ENCODE measurements at places on chromosomes 5 and 9.

GRCh38 chr5:54835647-54836046, 149.7 kb downstream of the ESM1 start:
- no peak for DNase-seq

DNA sequence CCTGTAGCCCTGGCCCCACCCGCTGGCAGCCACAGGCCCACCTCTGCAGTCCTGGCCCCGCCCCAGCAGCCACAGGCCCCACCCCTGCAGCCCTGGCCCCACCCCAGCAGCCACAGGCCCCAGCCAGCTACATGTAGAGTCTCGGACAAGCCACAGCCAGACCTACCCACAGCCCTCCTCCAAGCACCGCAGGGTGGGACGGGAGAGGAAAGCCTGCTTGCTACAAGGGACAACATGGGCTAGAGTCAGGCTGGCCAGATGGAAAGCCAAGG, 49.5 kb upstream of the SARDH start:
- no peak for DNase-seq

GRCh38 chr9:13911473-13911872, 402.5 kb downstream of the NFIB start:
- no peak for DNase-seq

GRCh38 chr5:166369346-166369745, 1922.1 kb upstream of the WWC1 start:
- DNase-seq, result no peak

DNA sequence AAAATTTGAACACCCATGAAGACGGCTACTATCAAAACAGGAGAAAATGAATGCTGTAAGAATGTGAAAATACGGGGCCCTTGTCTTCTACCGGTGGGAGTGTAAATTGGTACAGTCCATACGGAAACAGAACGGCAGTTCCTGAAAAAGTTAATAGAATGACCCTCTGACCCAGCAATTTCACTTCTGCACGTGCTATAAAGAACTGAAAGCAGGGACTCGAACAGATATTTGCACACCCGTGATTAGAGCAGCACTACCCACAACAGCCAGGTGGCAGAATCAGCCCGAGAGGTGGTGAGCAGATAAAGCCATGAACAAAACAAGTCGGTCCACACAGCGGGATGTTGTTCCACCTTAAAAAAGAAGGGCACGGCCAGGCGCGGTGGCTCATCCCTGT, 22.6 kb upstream of the SLC12A7 start:
- DNase-seq, result no peak

- no peak for DNase-seq
These were observed 129.3 kb downstream of the EFNA5 start for GRCh38 chr5:107541400-107541799.

DNA sequence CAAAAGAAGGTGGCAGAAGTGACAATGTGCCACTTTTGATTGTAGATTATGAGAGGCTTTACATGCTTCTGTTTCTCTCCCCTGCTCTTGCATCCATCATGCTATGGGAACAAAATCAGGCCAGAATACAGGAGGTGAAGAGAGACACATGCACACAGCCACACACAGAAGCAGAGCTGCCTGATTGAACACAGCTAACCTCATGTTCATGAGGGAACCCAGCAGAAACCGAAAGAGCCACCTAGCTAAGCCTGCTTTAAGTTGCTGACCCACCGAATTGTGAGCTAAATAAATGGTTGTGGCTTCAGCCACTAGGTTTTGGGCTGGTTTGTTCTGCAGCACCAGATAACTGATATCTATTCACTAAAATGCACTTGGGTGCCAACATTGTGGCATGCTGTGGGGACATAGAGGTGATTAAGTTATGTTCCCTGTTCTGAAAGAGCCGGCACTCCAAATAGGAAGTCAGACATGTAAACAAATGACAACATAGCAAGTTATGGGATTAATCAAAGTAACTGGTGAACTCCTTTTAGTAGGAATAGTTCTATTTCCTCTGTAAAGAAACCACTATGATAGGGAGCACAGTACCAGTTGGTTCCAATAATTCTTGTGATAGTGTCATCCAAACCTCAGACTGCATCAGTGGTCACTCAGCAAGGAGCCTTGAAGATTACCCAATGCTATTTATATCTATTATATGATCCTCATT, 93.6 kb upstream of the TNC start:
- no peak for DNase-seq

GRCh38 chr5:448766-449090, 5.8 kb downstream of the EXOC3 start:
- DNase-seq, result no peak

DNA sequence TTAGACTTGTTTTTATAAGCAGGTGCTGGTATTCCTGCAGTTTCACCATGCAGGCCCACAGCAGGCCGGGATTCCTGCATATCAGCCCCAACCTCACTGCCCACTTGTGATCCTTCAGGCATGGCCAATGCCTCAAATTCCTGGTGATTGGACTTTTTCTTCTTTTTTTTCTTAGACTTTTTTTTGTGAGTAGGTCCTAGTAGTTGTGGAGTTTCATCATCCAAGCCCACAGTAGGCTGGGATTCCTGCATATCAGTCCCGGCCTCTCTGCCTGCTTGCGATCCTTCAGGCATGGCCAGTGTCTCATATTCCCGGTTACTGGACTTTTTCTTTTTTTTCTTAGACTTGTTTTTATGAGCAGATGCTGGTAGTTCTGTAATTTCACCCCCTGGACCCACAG, 4.8 kb downstream of the TTF1 start:
- no peak for DNase-seq

GRCh38 chr5:125251703-125252102, 505.3 kb upstream of the ZNF608 start:
- DNase-seq, result no peak

- DNase-seq, result peak; percentile 45
These were observed 67.5 kb upstream of the CKMT2 start for GRCh38 chr5:81165493-81166119.

DNA sequence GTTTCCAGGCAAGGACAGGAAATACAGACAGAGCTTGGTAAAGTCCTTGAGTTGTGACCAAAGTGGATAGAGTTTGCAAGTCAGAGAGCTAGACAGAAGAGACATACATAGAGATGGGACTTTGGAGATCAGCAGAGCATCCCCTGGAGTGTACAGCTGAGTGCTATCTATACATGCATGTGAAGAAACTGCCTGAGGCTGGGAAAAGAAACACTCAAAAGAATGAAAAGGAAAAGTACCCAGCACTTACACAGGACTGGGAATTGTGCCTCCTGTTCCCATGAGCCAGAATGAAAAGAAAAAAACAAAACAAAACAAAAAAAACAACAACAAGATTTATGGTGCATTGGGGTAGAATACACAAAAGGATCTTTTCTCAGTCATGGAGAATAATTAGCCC, 606.4 kb downstream of the ZNF608 start:
- no peak for DNase-seq

DNA sequence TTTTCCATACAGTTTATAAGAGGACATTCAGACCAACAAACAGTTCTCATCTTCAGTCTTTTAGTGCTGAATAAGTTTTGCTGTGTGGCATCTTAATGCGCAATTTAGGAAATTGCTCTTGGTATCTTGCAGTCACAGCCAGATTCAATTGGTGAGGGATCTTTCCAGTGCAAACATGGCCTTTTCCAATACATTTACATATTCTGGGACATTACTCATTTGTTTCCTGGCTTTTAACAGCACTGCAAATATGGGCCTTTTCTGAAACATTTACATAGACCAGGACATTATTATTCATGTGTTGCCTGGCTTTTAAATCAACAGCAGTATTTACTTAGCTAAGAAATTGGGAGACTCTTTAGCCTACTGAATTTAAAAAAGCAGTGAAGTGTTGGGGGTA, 22.7 kb downstream of the ANKRD33B start:
- no peak for DNase-seq

DNA sequence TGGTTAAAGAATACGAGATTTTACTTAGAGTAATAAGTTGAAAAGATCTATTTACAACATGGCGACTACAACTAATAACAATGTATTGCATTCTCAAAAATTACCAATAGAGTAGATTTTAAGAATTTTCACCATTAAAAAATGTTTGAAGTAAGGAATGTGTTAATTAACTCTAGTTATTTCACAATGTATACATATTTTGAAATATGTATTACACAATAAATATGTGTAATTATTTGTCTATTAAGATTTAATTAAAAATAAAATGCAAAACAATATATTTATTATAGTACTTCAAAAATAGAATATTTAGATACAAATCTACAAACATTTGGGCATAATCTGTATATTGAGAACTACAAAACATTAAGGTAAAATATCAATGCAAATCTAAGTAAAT, 1326.3 kb upstream of the CDH6 start:
- no peak for DNase-seq

DNA sequence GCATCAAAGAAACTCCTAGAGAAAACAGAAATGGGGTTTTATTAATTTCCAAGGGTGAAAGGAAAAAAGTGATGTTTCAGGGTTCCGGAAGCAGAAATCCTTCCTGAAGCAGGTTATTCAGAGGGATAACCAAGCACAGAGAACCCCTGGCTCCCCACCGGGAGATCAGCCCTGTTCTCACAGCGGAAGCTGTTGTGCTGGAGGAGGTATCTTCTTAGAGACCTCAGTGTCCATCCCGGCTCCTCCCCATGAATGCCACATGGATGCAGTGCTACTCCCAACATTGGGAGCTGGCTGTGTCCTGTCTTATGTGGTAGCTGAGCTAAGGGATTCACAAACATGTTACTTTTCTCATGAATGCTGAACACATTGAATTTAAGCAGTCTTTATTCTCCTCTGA, 80.9 kb upstream of the IRX2 start:
- DNase-seq, result no peak

DNA sequence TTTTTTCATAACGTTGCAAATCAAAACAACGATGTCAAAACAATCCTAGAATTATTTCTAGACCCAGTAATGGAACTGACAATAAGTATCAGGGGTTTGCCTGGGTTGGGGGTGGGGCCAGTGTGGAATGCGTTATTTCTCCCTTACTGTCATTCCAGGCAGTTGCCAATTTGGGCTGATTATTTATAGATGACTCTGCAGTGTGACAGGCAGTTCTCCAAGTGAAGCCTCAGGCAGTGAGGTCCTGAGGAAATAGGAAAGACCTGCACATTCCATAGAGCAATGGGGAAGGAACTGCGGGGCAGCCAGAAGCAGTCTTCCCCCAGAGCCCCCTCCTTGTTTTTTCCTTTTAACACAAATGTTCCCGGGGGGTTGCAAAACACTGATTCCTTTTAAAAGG, 179.0 kb downstream of the YTHDC2 start:
- DNase-seq, result no peak

GRCh38 chr5:170747357-170747756, 36.2 kb upstream of the GABRP start:
- no peak for DNase-seq

DNA sequence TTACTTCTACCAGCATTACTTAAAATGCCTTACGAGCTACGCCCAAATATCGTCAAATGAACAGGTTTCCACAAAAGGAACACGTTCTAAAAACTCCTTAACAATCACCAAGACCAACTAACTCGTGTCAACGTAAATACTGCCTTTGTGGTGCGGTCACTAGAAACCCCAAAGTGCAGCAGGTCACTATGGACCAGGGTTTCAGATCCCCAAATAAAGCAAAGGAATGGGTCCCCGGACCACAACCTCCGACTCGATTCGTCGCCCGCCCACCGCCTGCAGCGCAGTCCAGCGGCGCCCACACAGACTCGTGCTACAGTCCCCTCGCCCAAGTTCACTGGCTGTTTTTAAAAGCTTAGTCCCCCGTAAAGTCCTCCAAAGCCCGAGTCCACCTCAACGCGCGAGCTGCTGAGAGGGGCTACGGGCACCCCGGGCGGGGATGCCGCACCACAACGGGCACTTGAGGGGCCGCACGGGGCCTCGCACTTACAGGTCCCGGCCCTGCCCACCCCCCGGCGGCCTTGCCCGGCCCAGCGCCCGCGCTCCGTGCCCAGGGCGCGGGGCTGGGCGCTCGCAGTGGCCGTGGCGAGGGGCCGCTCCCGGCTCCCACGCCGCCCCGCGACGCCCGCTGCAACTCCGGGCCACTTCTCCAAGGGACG, 1.1 kb downstream of the NFIB start:
- no peak for DNase-seq

DNA sequence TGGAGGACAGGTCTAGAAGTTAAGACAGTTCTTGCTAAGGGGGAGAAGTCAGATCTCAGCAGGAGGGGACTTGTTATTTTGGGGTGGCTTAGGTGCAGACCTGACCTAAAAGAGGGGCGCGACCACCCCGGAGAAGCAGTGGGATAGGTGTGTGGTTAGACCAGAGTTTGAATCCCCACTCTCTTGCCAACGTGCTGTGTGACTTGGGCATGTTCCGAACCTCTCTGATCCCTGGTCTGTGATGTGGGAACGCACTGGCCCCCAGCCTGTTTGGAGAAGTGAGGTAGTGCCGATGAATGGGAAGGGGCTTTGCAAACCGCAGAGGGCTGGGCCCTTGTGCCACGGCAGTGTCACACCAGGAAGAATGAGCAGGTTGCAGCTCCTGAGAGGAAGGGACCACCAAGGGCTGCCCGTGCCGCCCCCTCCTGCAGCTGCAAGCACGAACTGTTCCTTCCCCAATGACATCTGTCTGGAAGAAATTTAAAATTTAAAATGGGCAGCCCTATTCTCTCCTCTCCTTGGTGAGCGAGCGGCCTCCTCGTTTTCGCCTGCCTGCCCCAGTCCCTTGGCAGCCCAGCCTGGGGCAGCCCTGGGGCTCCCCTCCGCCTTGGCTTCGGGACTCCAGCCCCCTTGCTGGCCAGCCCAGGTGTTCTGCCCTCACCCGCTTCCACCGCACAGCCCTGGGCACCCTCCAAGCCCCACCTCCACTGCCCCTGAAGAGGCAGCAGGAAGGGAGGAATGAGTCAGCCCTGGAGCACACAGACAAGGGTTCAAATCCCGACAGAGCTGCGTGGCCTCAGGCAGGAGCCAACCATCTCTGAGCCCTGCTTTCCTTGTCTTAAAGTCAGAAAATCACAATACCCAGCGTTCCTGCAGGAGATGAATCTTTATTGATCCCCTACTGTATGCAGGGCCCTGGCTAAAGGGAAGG, 1.6 kb downstream of the FIBCD1 start:
- no peak for DNase-seq

- DNase-seq, result no peak
These were observed 116.5 kb upstream of the FBXL7 start for GRCh38 chr5:15383469-15383868.

GRCh38 chr9:78351816-78352215, 54.9 kb downstream of the PSAT1 start:
- no peak for DNase-seq

GRCh38 chr9:91994422-91994821, 44.4 kb upstream of the ROR2 start:
- no peak for DNase-seq

DNA sequence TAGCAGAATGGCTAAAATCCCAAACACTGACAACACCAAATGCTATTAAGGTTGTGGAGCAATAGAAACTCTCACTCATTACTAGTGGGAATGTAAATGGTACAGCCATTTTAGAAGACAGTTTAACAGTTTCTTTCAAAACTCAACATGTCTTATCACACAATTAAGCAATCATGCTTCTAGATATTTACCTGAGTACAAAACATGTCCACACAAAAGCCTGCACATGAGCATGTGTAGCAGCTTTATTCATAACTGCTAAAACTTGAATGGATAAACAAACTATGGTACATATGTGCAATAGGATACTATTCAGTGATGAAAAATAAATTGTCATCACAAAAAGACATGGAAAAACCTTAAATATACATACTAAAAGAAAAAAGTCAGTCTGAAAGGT, 31.5 kb downstream of the SLC25A46 start:
- no peak for DNase-seq
